GM18507 (cell line): ENCODE measurements at places on chromosomes 6 and 20.

DNA sequence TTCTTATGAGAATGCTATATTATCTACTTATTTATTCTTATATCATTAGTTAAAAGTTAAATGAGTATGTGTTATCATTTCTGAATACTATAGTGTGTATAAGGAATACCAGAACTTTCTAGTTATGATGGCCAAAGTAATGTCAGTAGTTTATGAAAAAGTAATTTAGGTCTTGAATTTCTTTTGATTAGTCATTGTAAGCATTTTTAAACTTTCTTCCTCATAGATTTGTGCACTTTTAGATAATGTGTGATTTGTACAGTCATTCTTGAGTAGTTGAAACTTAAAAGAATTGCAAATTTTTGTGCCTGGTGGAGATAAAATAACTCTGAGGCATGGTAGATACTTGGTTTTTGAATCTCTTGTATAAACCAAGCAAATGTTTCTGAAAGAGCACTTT, 311.3 kb downstream of the CDKAL1 start:
- no peak for DNase-seq

- DNase-seq: no peak
Measured at GRCh38 chr20:62002882-62003480, 62.7 kb downstream of the TAF4 start.

GRCh38 chr20:54108326-54108642, 37.9 kb upstream of the BCAS1 start:
- no peak for DNase-seq

DNA sequence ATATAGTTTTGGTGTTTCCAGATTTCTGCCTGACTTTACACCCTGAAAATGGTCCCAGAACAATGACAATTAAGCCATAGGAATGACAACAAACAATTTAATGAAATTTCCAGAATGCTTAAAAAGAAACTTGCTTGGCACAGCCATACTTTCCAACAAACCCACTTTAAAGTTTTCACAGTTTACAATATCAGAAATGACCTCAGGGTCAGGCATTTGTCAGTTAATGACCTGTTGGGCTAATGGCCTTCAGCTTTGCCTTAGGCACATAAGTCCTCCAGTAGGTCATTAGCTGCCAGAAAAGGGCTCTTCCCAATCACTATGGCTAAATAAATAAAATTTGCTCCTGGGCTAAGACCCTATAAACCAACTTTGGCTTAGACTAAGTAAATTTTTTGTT, 144.6 kb upstream of the BEND3 start:
- no peak for DNase-seq
